ENCODE measurements at places on chromosomes 16 and 17. TPM values are rescaled to one million over a fixed set of nuclear protein-coding genes. Genes with fewer than 3 reads are reported as not detected.

DNA sequence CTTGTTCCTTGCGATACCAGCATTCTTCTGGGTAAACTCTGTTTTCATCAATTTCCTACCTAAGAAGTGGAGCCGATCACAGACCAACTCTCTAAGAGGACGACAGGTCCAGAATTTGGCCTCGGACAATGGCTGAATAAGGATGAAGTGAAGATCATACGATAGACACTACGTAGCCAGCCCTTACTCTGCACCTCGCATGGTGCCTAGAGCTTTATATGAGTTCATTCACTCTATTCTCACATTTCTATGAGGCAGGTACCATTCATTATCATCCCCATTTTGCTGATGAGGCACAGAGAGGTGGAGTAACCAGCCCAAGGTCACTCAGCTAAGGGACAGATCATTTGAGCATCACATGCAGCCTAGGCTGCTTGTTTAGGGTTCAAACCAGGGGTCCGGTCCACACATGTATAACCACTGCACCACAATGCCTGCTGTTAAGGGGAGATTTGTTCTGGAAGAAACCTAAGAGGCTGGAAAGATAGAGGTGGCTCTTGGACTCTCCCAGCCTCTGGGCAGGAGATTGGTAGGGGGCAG is 78.6 kb downstream of the MYH11 start:
- no peak for DNase-seq

The PRSS8 gene
- not detected for total RNA-seq

The RAMP2 gene
- total RNA-seq, result not detected

GRCh38 chr17:43860077-43860725 is 13.2 kb downstream of the CD300LG start:
- DNase-seq, result no peak

GRCh38 chr17:34099859-34100515 is 155.1 kb upstream of the CCL2 start:
- no peak for DNase-seq

DNA sequence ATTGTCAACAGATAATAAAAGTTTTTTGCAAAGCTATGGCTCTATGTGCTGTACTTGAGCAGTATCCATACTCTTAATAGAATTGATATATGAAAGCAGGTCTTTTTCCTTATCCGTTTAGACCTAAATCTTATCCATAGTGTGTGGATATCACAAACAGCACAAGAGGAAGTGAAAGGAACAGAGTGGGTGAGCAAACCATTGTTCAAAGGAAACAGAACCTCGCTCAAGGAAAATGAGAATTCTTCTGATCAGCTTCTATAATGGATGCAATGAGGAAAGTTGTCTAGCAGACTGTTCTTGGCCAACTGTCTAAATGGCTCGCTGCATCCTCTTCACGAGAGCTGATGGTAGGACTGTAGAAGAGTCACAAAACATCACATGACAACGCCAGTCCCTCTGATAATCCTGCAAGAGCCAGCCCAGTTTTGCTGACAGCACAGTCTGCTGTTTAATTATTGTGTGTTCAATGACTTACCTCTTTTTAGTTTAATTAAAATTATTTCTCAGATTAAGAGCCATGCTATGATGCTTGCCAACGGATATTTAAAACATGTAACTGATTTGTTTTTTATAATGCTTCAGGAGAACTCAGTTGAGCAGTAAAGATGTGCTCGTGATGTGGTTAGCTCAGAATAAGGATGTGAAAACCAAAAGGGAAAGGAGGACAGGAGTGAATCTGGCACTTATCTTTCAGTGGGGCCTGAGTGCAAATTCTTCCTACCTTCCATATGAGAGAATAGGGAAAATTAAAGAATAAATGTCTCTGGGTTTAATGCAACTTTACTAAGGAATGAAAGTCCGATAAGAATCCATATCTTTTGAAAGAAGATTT is 38.5 kb downstream of the WWOX start:
- no peak for DNase-seq

DNA sequence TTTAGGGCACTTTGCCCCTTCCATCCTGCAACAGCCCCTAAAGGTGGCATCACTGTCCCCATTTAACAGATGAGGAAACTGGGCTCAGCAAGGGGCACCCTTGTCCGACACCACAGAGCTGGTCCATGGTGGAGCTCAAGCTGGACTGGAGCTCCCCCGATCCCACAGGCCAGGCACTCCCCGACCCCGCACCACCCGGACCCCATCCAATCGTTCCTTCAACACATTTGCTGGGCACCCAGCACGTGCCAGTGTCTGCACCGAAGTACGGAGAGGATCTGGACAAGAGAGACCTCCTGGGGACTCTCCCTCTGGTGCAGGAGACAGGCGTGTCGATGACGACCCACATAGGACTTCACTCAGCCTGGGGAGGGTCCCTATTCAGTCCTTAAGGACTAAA is 13.4 kb downstream of the EMC6 start:
- DNase-seq, result no peak

- DNase-seq, result no peak
Measured at GRCh38 chr17:31404028-31404949, 12.8 kb downstream of the RAB11FIP4 start.

Measured in activated CD8-positive, alpha-beta T cell treated with anti-CD3 and anti-CD28 coated beads, Interleukin-2, amount 10 ng/mL, durations not matched to agents 7 days and 5 days (primary cell).